ENCODE measurements at places on chromosomes 13 and 19.
A peak's percentile ranks its signal among the peaks of the same experiment; 100 is the strongest.

GRCh38 chr13:79469608-79470007, 11.3 kb upstream of the NDFIP2 start:
- DNase-seq = no peak

DNA sequence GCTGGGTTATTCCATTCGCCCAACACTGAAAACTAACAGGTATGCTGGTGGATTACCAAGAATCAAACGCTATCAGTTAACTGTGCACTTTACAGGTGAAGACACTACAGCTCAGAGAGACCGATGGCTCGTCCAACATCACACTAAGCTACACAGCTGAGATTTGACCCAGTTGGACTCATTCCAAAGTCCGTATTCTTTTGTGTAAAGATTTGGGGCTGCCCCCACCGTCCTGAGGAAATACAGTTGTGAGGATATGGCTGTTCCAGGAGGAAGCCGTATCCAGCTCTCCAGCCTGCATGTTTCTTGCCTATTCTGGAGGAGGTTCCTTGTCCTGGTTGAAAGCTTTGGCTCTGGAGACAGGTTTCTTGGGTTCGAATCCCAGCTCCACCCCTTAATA, 4.2 kb downstream of the ZSCAN5A start:
- DNase-seq = no peak

GRCh38 chr19:56933014-56933705, 92.6 kb upstream of the PEG3 start:
- DNase-seq = no peak

- no peak for DNase-seq
Observed at GRCh38 chr19:18304208-18304457, 18.7 kb downstream of the LSM4 start.

DNA sequence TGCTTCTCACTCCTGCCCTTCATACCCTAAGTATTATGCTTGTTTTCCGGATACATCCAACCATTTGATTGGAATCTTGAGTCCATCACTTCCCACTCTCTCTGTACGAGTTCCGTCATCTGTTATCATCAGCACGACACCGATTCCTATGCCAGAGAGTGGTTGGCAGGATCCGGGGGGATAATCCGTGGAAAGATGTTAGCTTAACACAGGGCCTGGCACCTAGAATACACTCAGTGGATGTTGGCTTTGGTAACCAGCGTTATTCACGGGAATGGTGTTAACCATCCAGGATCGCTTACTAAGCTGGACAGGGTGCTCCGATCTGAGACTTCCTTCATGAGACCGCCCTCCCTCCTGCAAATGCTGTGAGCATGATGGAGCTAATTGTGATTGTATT, 12.4 kb downstream of the VSTM2B start:
- no peak for DNase-seq

- DNase-seq = peak; percentile 27
Observed at GRCh38 chr13:45847554-45848224, 3.9 kb downstream of the SIAH3 start.

DNA sequence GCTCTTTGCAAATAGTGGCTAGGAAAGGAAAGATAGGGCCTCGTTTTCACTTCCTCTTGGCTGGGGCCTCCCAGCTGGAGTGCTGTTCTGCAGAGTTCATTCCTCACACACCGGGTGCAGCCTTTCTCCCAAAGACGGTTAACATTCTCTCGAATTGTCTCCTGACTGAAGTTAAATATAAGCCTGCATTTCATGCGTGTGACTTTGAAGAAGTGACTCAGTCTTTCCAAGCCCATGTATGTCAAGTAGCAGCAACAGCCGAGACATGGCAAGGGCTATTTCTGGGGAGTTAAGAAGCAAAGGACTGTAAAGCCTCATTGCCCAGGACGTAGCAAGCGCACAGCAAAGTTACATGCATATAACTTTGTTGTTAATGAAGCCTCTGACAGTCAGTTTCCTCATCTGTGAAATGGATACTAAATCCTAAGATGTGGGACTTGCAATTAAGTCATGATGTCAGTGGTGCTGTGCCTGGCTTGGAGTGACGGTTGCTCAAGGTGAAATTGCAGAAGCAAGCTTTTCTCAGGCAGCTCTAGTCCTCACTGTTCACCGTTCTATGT, 502.4 kb downstream of the MYO16 start:
- DNase-seq = no peak

DNA sequence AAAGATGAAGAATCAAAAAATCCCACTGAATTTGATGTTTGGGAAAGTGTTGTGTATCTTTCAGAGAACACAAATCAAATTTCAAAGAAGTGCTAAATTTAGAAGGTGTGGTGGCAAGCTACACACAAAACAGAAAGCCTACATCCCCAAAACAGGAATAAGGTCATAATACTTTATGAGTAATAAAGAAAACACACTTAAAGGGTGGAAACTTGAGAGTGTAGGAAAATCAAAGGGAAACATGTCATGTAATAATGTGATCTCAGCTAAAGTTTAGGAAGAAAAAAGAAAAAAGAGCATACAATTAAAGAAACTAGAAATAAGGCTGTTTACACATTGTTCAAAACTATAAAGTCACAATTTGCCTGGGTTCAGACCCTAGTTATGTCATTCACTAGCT, 668.7 kb downstream of the PCDH17 start:
- no peak for DNase-seq

DNA sequence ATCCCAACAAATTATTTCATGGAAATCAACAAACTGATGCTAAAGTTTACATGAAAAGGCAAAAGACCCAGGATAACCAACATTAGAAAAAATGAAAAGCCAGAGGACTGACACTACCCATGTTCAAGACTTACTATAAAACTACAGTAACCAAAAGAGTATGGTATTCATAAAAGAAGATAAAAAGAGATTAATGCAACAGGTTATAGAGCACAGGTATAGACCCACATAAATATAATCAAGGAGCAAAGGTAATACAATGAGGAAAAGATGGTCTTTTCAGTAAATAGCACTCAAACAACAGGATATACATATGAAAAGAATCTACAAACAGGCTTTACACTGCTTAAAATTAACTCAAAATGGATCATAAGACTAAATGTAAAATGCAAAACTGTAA, 1342.7 kb downstream of the UQCRFS1 start:
- DNase-seq = no peak

- no peak for DNase-seq
Observed at GRCh38 chr19:12665671-12666264, 774 bp downstream of the MAN2B1 start.

DNA sequence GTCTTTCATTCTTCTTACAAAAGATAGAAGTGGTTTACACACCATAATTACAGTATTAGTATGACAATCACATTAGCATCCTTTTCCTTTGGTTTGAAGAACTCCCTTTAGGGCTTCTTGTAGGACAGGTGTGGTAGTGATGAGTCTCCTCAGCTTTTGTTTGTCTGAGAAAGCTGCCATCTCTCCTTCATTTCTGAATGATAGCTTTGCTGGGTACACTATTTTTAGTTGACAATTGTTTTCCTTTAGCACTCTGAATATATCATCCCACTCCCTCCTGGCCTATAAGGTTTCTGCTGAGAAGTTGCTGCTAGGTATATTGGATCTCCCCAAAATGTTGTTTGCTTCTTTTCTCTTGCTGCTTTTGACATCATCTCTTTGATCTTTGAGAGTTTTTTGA, 39.3 kb downstream of the RASA3 start:
- DNase-seq = no peak

DNA sequence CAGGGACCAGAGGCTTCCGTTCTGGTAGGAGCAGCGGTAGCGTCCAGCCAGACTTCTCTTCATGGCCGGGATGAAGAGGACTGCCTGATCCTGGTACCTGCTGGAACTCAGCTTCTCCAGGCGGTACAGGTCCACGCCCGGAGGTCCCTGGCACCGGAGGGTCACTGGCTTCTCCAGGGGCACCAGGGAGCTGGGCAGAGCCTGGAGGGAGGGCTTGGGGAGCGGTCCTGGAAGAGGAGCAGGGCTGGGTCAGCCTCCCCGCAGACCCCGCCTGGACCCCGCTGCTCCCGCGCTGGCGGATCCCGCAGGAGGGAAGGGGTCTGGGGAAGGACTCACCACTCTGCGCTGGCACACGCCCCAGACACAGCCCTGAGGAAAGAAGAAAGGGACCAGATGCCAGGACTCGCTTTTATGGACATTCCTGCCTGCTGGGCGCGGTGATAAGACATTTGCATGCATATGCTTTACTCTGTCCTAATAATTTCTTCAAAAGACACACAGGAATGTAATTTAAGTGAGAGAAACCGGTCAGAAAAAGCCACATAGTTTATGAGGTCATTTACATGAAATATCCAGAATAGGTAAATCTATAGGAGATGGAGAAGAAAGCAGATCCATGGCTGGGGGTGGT, 5.8 kb downstream of the GP6 start:
- DNase-seq = no peak

GRCh38 chr19:35949131-35949530, 13.0 kb downstream of the LRFN3 start:
- DNase-seq = no peak

GRCh38 chr19:44891016-44891882, at the start of gene TOMM40:
Gene TOMM40 (plus strand): TSS chr19:44891254. CDS start chr19:44891416, 162 bp downstream.
- no peak for DNase-seq

DNA sequence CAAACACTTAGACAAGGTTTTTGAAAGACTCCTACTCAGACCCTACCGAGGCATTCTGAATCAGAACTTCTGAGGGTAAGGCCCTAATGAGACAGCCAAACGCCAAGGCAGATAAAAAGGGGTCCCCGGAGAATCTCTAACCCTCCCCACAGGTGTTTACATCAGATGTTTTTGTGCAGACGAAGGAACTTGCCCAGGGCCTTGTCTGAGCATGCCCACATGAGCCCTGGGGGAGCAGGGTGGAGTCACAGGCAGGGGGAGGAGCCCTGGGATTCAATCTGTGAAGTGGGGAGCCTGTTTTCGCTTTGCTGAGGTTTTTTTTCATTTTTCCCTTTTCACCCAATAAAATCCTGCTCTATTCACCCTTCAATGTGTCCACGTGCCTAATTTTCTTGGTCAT, 61.6 kb upstream of the MED4 start:
- peak; percentile 55 for DNase-seq

GRCh38 chr13:102033386-102033785, 368.5 kb downstream of the FGF14 start:
- DNase-seq = no peak

DNA sequence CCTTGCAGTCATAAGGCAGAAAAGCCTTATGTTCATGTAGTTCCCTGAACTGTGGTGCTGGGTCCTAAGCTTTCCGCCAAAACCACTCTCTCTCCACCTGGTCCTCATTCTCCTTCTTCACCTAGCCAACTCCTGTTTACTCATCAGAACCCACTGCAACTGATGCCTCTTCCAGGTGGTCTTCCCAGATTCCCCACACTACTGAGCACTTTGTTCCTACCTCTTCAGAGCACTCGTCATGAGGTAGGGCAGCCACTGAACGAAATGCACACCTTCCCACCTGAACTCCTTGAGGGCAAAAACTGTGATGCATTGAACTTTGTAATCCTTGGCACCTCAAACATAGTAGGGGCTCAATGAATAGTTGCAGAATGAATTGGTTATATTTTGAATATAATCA, 100.4 kb downstream of the DOCK9 start:
- no peak for DNase-seq

DNA sequence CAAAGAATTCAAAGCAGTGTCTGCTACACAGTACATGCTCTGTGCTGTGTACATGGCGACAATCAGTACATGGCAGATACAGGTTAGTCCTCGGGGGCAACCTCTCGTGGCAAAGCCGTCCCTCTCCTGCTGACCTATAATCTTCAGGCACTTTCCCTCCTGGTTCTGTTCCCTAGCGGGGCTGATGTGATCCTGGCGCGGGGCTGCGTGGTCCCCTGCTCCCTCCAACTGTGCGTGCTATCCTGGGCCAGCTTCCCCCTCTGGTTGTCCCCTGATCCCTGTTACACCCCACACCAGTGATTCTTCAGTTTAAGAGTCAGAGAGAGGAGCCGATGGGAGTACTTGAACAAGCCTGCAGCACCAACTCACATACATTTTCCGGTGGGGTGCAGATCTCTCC, 12.1 kb downstream of the MAG start:
- DNase-seq = no peak

DNA sequence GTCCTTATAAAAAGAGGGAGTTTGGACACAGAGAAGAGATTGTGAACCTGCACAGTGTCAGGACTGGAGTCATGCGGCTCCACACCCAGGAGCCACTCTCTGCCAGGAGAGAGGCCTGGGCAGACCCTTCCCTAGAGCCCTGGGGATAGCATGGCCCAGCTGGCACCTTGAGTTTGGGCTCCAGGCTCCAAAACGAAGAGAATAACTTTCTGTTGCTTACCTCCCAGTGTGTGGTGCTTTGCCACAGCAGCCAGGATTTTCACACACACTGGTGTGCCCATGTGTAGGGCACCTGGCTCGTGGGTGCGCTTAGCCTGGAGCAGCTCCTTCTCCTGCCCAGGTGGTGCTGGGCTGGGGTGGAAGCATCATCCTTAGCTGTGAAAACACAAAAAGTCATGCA, 344.3 kb downstream of the TEX29 start:
- DNase-seq = no peak

DNA sequence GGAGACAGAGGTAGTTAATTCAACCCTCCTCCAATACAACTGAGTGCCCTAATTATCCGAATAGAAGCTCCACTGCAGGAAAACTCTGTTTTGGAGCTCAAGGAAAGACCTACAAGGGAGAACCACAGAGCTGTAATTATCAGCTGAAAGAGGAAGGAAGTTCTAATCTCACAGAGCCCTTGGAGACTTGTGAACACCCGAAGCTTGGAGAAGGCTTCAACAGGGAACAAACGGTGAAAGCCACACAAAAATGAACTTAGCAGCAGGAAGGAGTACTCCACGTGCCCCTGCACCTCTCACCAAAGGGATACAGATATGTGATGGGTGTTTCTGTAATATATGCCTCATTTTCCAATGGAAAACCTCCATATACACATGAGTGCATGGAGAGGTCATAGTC, 61.1 kb downstream of the IRS2 start:
- no peak for DNase-seq

DNA sequence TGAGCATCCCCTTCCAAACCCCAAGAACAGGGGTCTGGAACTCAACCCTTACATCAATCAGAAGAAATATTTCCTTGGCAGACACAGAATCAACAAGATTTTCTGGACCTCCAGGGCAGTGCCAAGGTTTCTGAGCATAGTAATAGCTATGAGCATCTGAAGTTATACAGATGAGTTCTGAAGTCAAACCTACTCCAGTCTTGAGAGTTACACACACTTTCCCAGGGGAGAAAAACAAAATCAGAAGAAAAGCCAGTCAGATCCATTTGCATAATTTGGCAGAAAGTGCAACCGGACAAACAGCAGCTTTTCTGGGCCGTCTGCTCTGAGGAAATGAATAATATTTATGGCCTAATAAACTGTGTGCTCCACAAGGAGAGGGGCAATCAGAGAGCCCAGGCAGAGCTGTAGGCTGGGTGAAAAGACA, 93.1 kb downstream of the KL start:
- DNase-seq = no peak

GRCh38 chr13:109144693-109145437, 515.5 kb downstream of the MYO16 start:
- DNase-seq = no peak

DNA sequence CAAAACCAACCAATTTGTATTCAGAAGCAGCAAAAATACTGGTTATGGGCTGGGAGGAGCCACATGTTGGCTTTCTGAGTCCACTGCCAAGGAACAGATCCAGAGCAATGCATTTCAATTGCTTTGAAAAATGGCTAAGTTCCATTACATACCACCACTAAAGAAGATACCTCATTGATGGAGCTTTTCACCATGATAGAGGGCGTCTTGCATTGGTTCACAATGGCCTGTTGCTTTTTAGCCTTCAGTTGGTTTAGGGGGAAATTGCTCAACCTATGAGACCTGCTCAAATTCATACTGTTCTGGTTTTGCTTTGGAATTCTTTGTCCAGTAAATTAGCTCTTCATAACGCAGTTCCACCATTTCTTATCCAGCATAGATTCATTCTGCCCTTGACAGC, 21.2 kb upstream of the CPB2 start:
- DNase-seq = no peak
